Renal cortical epithelial cell (primary cell): ENCODE measurements at places on chromosomes 3 and 15. TPM values are rescaled to one million over a fixed set of nuclear protein-coding genes. Genes with fewer than 3 reads are reported as not detected.

DNA sequence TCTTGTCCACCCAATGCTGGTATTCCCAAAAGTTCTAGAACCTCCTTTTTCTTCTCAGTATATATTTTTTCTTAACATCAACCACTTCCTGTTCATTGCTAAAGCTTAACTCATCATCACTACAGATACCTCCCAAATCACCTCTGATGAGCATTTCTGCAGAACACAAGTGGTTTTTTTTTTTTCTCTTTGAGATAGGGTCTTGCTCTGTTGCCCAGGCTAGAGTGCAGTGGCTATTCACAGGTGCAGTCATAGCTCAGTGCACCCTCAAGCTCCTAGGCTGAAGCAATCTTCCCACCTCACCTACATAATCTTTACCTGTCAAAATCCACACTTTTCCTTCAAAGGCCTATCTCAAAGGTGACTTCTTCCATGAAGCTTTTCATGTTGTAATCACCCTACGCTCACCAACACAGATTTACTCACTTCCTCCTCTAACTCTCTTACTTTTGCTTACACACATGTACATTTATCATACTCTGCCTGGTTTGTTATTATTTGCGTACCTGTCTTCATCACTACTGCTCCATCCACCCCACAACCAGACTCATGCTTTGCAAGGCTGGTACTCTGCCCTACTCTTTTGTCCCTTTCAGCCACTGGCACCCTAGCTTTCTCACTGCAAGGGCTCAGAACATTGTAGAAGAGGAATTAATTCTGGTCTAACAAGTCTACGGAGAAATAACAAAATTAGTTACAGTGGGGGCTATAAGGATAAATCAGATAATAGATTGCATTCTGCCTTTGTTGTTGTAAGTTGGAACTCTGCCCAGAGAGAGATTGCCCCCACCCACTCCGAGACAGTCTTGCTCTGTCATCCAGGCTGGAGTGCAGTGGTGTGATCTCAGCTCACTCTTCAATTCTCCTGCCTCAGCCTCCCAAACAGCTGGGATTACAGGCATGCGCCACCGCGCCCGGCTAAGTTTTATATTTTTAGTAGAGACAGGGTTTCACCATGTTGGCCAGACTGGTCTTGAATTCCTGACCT is 27.5 kb downstream of the HERC1 start:
- no peak for DNase-seq

GRCh38 chr3:14371573-14372474 is 30.6 kb upstream of the SLC6A6 start:
- peak; percentile 75 for DNase-seq

DNA sequence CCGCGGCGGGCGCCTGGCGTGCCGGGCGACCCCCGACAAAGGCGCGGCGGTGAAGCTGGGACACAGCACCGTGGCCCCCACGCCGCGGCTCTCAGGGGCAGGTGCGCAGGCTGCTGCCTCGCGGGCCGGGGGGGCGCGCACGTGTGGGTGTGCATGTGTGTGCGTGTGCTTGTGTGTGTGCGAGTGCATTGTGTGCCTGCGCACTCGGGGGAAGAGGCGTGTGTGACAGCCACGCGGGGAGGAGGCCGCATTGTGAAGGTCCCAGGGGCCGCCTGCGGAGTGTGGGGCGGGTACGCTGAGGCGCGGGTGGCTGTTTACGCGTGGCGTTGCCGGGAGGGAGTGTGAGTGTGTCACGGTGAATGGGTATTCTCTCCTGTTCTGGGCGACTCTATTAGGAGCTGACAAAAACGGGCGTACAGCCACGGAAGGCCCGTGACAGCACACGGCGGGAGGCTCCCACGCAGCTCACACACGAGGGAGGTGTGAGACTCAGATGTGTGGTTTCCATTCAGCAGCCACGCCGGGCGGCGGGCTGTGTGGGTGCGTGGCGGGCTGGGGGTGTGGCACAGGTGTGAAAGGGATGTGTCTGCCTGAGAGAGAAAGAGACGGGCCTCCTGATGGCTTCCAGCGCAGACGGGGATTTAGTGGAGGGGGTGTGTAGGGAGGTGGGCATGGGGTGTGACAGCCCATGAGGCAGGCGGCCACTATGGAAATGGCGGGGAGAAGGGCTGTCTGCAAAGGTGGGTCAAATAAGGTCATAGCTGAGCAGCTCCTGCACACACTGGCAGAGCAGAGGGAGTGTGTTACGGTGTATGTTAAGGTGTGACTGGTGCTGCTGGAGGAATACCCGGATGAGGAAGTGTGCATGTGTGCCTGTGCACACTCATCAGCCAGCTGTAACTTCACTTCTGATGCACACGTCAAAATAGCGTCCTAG is 750 bp downstream of the PODXL2 start:
- no peak for DNase-seq

DNA sequence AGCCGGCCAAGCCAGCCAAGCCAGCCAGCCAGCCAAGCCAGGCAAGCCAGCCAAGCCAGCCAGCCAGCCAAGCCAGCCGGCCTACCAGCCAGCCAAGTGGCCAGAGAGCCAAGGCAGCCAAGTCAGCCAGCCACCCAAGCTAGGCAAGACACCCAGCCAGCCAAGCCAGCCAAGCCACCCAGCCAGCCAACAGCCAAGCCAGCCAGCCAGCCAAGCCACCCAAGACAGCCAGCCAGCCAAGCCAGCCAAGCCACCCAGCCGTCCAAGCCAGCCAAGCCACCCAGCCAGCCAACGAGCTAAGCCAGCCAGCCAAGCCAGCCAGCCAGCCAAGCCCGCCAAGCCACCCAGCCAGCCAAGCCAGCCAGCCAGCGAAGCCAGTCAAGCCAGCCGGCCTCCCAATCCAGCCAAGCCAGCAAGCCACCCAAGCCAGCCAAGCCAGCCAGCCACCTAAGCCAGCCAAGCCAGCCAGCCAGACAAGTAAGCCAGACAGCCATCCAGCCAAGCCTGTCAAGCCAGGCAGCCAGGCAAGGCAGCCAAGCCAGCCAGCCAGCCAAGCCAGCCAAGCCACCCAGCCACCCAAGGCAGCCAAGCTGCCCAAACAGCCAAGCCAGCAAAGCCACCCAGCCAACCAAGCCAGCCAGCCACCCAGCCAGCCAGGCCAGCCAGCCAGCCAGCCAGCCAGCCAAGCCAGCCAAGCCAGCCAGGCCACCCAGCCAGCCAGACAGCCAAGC is 200.5 kb downstream of the GOLGA6L6 start:
- no peak for DNase-seq

DNA sequence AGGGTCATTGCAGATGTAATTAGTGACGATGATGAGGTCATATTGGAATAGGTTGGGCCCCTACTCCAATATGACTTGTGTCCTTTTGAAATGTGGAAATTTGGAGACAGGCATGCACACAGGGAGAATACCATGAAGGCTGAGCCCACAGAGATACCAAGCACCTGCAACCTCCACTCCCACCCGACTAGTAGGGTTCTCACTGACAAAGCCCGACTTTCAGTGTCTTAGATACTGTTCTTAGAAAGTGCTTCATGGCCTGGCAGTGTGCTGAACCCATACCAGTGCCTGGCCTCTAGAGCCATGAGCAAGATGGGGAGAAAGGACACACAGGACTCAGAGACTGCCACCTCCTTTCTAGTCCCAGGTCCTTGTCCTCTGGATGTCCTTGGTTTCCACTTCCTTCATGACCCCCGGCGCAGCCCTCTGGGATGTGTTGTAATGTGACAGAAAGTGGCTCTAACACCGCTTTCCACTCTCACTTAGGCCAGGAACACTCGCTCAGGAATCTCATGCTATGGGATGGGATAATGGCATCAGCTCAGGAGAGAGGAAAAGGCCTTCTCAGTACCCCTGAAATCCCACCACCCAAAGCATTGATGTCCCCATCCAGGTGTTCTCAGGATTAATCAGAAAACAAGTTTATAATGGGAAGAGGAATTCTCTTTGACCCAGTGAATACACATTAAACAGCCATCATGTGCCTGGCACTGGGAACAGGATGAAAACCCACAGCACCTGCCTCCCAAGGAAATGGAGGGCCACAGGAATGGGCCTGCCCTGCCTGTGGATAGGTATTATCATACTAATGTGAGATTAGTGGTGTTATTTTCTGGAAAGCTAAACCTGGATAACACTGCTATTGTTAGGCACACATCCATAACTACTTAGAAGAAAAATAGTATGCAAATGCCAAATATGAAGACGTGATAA is 59.9 kb downstream of the RPL39L start:
- DNase-seq: no peak

GRCh38 chr15:101522091-101522490 is 32.6 kb upstream of the PCSK6 start:
- no peak for DNase-seq

DNA sequence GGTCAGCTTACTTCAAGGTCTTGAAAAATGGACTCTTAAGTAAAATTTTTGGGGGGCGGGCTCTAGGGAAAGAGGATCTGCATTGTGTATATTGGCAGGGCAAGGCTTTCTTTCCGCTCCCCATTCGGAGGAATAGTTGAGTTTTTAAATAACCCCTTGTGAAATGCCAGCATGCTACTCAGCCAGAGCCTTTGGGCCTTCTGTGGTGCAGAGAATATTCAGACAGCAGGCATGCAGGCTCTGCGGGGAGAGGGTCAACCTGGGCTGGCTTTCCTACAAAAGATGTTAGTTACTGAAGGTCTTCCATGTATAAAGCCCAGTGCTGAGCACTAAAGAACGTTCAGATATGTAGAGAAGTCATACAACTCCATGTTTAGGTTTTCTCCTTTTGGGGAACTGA is 40.6 kb downstream of the ADAMTSL3 start:
- DNase-seq: peak; percentile 35

DNA sequence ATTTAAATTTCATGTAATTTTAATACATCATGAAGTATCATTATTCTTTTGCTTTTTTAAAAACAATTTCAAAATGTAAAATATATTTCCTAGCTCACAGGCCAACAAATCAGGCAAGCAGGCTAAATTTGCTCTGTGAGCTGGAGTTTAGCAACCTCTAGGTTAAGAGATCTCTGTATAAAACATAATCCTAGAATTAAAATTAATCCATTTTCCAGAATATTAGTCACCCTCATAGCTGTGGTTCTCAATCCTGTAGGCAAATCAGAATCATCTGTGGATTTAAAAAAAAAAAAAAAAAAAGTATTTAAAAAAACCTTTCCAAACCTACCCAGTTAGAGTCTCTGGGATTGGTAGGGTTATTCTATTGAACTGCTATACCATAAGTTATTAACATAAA is 209.7 kb downstream of the MINAR1 start:
- DNase-seq: no peak

SLC12A1 gene
- total RNA-seq: 0.17 and 14.1 TPM in 2 replicates

LRRC2 gene
- 0.17 and 0.45 TPM in 2 replicates for total RNA-seq
